Mesothelial cell of epicardium (in vitro differentiated cells): ENCODE measurements at places on chromosomes 6 and 20. TPM values are rescaled to one million over a fixed set of nuclear protein-coding genes. Genes with fewer than 3 reads are reported as not detected.

GRCh38 chr6:134683783-134684422, 266.0 kb downstream of the ALDH8A1 start:
- DNase-seq: no peak
- peaks cover 8% of the 10 kb centered on the region for H3K4me1 ChIP-seq
- no peaks in the 10 kb centered on the region for H3K27me3 ChIP-seq
- no peaks in the 10 kb centered on the region for H3K36me3 ChIP-seq
- H3K4me3 ChIP-seq: no peak overlapping the region

GRM1 gene
- total RNA-seq: 0.11 to 0.16 TPM in 2 of 3 replicates, not detected in the other

DNA sequence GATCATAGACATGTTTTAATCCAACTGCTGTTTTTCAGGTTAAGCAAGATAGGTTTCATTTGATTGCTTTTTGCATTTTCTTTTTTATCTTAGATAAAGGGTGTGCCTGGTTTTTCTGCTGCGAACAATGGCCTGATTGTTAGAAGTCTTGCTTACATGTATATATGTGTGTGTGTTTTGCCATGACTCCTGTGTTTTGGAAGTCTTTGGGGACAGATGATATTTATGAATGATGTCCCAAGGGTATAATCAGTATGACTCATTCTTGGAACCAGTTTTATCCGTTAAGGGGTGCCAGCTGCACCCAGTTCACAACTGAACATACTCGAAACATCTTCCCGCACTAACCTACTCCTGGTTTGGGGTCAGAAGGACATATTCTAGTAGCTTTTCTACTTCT, 230.1 kb upstream of the SUPT3H start:
- peaks cover 62% of the 10 kb centered on the region for H3K4me1 ChIP-seq
- peak overlapping the region; percentile 81 for H3K27ac ChIP-seq
- no peaks in the 10 kb centered on the region for H3K27me3 ChIP-seq
- no peak overlapping the region for H3K4me3 ChIP-seq
- DNase-seq: no peak

DPPA5 gene
- total RNA-seq: not detected in 3 replicates

TBXT gene
- not detected in 3 replicates for total RNA-seq

DDX43 gene
- total RNA-seq: not detected in 3 replicates

- no peak for DNase-seq
- H3K4me1 ChIP-seq: peaks cover 32% of the 10 kb centered on the region
- H3K27me3 ChIP-seq: no peaks in the 10 kb centered on the region
- no peaks in the 10 kb centered on the region for H3K36me3 ChIP-seq
These were observed 83.6 kb upstream of the C20orf144 start for GRCh38 chr20:33578510-33578909.

- no peaks in the 10 kb centered on the region for H3K36me3 ChIP-seq
- H3K4me3 ChIP-seq: no peak overlapping the region
- H3K4me1 ChIP-seq: peaks cover 6% of the 10 kb centered on the region
- peaks cover 2% of the 10 kb centered on the region for H3K27me3 ChIP-seq
These were observed 10.4 kb upstream of the ABHD16B start for GRCh38 chr20:63850689-63851547.

- H3K27me3 ChIP-seq: no peaks in the 10 kb centered on the region
- no peaks in the 10 kb centered on the region for H3K4me1 ChIP-seq
- no peak for DNase-seq
- no peak overlapping the region for H3K4me3 ChIP-seq
- H3K36me3 ChIP-seq: no peaks in the 10 kb centered on the region
- H3K27ac ChIP-seq: no peak overlapping the region
These were observed 1643.3 kb downstream of the GRIK2 start for GRCh38 chr6:103036846-103037245.

- no peaks in the 10 kb centered on the region for H3K36me3 ChIP-seq
- peaks cover 33% of the 10 kb centered on the region for H3K4me1 ChIP-seq
- no peak for DNase-seq
- H3K27ac ChIP-seq: no peak overlapping the region
- H3K27me3 ChIP-seq: no peaks in the 10 kb centered on the region
These were observed 240.7 kb downstream of the ARID1B start for GRCh38 chr6:157017861-157018260.
